ENCODE measurements at places on chromosomes 4 and X.

DNA sequence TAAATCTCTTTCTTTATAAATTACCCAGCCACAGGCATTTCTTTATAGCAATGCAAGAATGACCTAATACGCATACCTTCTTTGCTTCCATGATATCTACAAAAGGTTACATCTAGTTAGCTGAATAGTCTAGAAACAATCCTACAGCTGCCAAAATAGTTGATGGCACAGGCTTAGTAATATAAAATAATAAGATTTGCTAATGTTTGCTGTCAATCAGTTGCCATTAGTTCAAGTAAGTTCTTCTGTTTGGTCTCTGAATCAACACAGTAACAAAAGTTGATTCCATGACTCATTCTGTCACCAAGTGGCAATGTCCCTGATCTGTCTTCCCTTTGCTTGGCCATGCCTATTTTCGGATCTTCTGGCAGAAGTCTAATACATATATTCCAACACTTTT is 470.2 kb downstream of the SPRY1 start:
- no peak for DNase-seq

- DNase-seq, result no peak
Measured at GRCh38 chrX:143854006-143854405, 29.9 kb upstream of the UBE2NL start.

DNA sequence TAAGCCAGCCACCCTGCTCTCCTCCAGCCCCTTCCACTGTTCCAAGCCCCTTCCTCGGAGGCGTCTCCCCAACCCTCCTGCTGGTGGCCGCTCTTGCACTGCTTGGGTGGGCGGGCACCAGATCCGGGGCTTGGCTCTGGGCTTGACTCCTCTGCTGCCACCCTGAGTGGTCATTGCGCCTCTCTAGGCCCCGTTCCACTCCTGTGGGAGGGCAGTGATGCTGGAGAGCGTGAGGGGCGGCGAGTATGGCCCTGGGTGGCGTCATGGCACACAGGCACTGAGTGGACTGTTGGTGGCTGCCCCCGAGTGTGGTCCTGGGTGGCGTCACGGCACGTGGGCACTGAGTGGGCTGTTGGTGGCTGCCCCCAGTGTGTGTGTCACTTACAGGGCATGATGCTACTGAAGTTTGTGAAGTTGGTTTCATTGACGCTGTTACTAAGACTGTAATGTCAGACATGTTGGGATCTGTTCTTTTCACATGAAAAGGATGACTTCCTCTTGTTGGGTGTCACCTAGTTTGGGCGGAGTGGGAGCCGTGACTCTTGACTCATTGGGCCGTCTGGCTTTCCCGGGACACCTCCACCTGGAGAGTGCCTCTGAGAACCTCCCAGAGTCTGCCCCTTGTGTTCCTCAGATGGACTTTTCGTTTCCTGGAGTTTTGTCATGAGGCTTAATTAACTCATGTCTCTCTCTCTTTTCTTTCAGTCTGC is 55.9 kb upstream of the HGFAC start:
- no peak for DNase-seq

DNA sequence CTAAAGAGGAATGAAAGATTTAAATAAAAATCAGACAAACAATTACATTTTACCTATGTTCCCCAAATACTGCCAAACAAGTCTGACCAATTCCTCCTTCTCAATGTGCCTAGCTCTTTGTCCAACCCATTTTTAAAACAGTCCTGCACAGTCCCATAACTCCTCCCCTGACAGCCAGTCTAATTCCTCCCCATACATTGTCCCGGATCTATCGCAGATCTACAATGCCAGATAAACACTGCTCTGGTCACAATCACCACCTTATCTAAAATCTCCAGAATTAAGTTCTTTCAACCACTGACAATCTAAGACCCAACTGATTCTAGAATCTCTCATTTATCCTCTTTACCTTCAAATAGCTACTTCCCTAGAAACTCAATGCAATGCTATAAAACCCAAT is 176.0 kb downstream of the APBB2 start:
- DNase-seq, result no peak

DNA sequence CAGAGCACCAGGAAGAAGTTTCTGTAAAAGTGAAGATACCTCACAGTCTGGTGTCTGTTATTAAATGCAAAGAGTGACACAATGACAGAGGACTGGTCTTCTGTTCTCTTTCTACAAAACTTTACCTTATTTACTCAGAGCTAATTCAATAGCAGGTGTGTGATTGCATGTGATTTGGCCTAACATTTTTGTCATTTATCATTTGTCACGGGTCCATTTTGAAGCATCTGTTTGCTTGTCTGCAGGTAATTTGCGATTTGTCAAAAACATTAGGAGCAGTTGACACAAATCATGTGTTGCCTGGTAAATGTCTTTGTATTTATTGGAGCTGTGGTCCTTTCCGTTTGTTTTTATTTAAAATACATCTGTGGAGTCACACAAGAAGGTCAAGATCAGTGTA is 1232.4 kb downstream of the STIM2 start:
- no peak for DNase-seq

DNA sequence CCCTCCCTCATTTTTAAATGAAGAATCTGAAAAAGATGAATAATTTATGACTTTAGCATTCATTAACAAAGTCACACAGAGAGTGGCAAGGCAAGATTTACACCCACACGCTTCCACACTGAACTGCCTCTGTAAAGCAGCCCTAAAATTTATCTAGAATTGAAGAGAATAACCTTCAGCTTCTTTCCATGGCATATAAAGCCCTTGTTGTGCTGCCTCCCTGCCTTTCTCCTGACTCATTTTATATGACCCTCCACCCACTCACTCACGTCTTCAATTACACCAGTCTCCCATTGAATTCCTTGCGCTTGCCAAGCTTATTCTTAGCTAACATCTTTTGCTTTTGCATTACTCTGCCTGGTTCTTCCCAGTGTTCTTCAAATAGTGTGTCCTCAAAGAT is 2649.3 kb downstream of the PCDH7 start:
- DNase-seq, result no peak

DNA sequence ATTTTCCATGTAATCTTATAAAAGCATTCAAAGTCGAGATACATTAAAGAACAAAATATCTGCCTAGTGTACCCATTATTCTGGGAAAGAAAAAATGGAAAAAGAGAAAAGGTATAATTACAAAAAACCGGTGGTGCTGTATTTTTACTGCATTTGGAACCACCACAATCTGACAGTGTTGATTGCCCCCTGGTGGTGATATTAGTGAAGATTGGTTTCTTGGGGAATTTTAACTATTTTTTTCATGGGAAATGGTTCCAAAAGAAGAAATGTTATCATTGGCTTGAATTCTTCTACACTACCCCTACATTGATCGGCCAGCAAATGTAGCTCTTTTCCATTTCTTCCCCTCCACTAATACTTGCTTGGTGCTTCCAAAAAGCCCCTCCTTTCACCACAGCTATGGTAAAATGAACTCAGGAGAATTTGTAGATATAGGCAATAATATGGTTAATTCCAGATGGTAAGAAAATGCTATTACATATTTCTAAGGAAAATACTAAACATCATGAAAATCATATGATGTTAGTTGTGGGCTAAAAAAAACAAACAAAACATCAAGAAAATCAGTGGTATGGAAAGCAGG is 50.0 kb downstream of the COX18 start:
- DNase-seq, result no peak

DNA sequence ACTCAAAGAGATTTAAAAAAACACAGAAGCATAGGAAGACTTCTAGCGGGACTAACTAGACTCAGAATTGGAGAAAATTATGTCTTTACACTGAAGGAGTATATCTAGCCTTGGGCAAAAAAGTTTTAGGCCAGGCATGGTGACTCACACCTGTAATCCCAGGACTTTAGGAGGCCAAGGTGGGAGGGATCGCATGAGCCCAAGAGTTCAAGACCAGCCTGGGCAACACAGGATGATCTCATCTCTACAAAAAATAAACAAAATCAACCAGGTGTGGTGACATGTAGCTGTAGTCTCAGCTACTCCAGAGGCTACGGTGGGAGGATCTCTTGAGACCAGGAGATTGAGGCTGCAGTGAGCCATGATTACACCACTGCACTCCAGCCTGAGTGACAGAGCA is 99.5 kb downstream of the NEUROG2 start:
- no peak for DNase-seq

- no peak for DNase-seq
Measured at GRCh38 chrX:150990910-150991309, 7.8 kb downstream of the HMGB3 start.

DNA sequence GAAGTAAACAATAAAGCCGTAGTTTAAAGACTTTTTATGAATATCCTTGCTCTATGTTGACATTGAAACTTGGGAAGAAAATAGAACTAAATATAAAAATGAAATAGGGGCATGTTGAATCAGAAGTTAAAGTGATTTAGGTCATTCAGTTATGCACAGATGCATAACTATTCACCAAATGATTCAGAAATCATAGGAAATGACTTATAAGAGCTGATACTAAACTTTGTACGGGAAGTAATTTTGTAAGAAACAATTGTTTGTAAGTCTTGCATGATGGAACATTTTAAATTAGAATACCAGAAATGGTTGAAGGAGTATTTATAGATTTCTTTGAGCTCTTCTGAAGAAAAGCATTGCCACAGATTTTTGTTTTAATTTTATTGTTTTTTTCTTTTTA is 246.5 kb downstream of the CPE start:
- DNase-seq, result no peak

- DNase-seq, result no peak
Measured at GRCh38 chrX:119512146-119512800, 44.0 kb downstream of the SLC25A5 start.

DNA sequence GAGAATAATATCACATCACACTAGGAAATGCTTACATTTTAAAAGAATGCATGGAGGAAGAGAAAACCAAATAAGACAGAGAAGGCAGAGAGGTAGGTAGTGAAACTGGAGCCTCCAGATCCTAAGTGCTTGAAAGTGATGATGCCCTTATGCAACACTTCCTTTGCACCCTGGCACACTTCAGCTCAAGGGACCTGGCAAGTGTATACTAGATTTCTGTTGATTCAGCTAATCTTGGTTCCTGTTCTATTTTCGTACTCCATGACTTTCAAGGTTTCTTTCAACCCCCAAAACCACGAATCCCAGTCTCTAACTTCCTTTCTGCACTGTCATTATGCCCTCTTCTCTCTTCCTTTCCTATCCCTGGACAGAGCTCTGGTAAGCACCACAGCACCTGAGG is 36.9 kb upstream of the SH3KBP1 start:
- no peak for DNase-seq

DNA sequence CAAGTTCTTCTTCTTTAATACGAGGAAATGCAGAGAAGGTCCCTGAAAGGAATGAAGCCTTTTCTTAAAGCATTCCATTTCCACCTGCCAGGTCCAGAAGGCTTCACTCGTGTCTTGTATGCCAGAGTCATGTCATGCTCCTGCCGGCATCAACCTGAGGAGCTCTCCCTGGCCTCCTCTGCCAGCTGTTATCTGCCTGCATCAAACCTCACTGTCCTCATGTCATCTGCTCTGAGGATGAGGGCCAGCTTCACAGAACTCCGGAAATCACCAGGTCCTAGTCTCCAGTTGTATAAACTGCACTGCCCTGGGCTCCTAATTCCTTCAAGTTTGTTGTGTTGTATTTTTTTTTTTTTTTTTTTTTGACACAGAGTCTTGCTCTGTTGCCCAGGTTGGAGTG is 20.0 kb upstream of the S100G start:
- no peak for DNase-seq

GRCh38 chr4:185792384-185793115 is 19.4 kb downstream of the SORBS2 start:
- no peak for DNase-seq

DNA sequence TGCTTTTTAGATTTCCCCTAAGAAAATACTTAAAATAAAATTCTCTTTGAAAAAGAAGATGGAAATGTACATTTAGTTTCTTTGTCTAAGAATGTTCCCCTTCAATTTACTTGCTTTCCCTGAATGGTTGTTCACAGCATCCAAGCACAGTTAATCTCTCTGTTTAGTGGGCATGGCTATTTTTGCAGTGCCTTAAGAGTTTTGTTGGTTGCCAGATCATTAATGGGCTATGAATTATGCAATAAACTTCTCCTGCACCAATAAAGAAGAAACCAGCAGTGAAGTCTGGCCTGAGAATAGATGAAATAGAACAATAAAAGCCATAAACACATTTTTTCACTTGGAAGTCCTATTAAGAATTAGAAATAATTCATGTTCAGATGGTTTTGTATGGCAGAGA is 980.4 kb upstream of the IGFBP7 start:
- DNase-seq, result no peak

DNA sequence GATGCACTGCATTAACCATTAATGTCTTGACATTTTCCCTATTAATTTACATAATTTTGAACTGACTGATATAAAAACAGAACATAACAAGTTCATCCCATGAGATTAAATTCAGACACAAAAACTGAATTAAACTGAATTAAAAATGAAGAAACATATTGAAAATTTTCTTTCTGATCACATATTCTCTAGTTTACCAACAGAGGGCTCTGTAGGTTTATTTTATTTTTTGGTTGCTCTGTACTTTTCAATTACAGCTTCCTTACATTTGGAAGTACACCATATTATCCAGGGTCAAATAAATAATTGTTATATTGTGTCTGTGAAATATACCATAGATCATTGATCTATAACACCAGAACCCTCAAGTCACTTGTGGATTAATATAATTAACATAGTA is 27.3 kb upstream of the CT83 start:
- no peak for DNase-seq

DNA sequence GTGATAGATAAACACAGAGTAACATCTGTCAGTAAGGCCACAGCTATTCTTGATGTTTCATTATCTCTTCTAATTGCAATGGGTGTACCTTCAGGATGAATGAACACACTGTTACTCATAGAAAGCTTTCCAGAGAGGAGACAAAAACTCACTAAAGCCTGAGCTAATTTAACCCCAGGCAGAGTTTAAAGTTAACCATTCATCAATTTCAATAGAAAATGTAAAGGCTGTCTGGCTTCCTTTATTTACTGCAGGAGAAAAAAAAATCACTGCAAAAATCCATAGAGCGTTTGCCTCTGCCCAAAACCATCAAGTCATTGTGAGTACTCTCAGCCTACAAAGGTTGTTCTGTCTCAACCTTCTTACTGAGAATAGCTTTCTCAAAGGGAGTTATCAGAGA is 376.9 kb downstream of the PPP4R3C start:
- DNase-seq, result no peak

DNA sequence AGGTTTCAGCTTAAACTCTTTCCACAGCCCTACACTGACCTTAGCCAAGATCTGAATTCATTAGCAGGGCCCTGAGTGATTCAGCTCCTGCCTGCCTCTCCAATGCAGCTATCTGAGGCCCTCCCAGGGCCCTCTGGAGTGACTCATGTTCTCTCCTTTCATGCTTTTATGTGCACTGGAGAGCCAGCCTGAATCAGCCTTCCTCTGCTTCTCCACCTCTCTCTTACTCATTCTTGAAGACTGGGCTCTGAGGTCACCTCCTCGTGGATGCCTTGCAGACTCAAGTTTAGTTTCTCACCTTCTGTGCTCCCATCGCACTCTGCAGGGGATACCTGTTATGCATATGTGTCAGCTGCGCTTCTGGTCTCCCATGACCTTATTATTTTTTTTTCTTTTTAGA is 3.1 kb upstream of the OCIAD2 start:
- DNase-seq, result peak; percentile 62

Data from natural killer cell treated with Interleukin-12 subunit alpha and Interleukin-12 subunit beta and Interleukin-15 and Interleukin-18, amount 100 ng/mL, for 72 hours (primary cell).